Foreskin melanocyte (primary cell): ENCODE measurements at places on chromosomes 1 and 21.

DNA sequence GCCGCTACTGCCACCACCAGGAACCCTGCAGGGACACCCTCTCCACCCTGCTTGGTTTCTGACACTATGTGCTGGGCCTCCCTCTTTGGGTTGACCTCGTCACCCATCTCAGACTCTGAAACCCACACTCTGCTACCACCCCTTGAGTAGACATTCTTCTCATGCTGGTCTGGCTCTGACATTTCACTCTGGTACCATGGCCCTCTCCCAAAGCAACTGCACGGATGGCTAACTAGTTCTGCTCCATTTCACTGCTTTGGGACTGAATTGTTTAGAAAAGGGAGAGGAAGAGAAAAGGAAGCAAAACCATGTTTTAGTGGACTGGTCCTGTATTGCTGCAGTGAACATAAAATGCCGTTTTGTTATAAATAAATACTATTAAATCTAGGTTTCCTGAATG lies 137.8 kb downstream of the KCNK2 start:
- no peak for DNase-seq

DNA sequence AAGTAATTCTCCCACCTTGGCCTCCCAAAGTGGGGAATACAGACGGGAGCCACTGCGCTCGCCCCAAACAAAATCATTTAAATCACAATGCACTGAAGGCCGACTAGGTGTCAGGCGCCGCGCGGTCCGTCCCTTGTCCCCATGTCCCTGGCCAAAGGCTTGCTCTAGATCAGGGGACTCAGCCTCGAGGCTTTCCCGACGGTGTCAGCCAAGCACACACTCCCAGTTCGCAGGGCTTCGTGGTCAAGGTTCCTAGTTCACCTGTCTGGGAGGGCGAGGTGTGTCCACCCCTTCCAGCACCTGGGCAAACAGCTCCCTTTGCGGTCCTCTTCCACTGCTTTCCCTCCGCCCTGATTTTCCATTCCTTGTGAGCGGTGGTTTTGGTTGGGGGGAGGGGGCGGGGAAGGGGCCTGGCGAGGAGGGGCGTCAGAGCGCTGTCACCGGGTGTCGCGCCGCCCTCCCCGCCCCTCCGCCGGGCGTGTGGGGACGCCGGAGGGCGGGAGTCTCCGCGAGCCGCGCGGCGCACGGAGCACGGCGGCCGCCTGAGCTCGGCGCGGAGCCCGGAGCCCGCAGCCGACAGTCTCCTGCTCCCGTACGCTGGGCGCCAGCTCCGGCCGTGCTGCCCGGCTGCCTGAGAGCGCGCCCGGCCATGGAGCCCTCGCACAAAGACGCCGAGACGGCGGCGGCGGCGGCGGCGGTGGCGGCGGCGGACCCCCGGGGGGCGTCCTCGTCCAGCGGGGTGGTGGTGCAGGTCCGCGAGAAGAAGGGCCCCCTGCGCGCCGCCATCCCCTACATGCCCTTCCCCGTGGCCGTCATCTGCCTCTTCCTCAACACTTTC lies at the start of gene STUM:
Gene STUM, plus strand, starts transcription at position 509 of the 838 bp plus-strand sequence. Its CDS starts 141 bp downstream, at position 650.
- DNase-seq: no peak

DNA sequence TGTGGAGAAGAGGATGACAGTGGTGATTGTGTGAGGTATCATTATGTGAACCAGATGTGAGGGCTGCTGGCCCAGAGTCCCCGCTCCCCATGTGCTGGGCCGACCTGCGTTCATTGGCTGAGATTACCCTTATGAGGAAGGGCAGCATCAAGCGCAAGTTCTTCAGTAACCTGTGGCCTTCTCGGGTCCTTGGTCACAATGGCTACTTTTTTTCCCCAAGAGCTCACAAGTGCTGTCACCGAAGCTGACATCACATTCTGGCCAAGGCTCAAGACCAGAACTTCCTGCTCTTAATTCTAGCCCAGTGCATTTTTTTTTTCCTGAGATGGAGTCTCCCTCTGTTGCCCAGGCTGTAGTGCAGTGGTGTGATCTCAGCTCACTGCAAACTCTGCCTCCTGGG lies 262.9 kb downstream of the RHOU start:
- no peak for DNase-seq

GRCh38 chr1:244289991-244290785 lies 161.5 kb downstream of the ADSS2 start:
- DNase-seq: no peak

DNA sequence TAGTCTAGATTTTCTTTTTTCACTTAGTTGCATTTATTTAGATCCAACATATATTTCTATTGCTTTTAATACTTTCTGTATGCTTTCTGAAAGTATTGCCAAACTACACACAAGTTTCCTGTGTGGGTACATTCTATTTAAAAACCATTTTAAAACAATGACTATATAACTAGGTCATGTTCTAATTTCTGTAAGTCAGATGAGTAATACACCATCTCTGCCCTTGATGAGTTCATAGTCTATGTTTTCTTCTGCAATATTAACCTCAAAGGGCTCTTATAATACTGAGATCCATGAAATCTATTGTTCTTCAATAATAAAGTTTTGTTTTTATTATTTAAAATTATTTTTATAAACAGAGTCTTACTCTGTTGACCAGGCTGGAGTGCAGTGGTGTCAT lies 68.3 kb downstream of the RNASEL start:
- DNase-seq: no peak

DNA sequence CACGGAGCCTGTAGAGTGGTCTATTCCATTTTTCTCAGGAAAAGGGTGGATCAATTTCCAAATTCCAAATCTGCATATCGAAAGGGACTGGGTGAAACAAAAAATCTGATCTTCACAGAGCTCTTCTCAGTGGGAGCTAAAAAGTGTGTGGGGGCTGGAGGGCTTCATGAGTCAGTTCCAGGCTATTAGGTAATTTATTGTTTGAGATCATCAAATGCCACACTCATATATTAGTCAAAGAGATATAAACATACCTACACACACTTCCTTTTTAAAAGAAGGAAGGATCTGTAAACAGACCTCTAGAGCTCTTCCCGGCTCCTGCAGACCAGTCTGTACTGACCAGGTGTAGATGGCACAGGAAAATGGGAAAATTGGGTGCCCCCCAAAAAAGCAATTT lies 175.4 kb downstream of the ZBTB18 start:
- no peak for DNase-seq

DNA sequence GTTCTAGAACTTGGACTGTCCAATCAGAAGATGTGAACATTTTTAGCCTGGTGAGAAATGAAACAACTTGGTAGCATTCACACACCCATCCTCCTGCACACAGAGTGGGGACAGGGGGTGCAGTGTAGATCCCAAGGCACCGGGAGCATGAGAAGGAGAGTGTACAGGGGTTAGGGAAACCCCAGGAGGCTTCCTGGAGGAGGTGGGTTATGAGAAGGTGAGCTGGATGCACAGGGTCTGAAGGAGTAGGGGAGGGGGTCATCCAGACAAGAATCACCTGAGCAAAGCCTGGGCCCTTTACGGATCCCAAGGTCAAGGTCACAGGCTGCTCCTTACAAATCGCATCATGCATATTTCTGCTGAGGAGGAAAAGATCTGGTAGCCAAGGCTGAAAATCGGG lies 117.5 kb upstream of the TMPRSS2 start:
- no peak for DNase-seq
